ENCODE measurements at places on chromosomes 13 and 19.
A peak's percentile ranks its signal among the peaks of the same experiment; 100 is the strongest.

DNA sequence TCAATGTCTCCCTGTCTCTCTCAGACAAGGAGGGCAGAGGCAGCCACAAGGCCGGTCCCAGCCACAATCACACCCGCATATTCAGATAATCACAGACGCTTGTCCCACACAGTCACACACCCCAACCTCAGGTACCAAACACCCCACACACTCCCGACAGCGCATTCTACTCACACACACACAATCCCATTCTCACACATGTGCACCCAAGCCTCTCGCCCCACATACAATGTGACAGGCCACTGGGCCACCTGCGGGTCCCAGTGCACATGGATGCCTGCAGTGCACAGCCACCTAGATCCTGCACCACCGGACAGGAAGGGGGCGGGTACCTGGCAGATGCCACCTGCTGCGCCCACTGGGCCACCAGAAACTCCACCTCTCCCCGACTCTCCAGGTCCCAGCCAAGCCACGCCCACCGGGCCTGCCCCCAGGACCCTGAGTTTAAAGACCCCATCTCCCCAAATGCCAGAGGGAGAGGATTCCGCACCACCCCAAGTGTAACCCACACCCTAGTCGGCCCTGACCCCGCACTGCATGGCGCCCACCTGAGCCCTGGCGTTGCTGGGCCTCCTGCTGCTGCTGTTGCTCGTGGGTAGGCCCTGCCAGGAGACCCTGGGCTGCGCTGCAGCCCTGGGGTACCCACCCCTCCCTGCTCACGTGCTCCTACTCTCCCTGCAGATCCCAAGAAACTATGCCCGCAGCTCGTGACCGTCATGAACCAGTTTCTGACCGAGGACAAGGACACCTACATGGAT, 10.6 kb downstream of the SCGB2B2 start:
- DNase-seq, result no peak

DNA sequence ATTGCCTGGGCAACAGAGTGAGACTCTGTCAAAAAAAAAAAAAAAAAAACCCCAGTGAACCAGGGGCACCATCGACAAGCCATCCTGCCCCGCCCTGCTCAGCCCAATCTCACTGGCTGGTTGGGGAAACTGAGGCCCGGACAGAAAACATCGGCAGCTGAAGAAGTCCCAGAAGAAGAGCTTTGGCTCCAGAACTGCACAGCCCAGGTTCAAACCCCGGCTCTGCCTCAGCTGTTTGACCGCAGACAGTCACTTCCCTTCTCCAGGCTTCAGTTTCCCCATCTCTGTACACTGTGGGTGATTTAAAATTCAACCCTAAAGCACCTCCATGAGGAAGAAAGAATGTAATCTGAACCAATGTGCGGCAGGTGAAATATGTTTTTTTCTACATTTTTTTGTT, 9.4 kb upstream of the SEMA6B start:
- DNase-seq, result no peak

GRCh38 chr19:35905178-35905727, 2.8 kb downstream of the TYROBP start:
- DNase-seq, result no peak

DNA sequence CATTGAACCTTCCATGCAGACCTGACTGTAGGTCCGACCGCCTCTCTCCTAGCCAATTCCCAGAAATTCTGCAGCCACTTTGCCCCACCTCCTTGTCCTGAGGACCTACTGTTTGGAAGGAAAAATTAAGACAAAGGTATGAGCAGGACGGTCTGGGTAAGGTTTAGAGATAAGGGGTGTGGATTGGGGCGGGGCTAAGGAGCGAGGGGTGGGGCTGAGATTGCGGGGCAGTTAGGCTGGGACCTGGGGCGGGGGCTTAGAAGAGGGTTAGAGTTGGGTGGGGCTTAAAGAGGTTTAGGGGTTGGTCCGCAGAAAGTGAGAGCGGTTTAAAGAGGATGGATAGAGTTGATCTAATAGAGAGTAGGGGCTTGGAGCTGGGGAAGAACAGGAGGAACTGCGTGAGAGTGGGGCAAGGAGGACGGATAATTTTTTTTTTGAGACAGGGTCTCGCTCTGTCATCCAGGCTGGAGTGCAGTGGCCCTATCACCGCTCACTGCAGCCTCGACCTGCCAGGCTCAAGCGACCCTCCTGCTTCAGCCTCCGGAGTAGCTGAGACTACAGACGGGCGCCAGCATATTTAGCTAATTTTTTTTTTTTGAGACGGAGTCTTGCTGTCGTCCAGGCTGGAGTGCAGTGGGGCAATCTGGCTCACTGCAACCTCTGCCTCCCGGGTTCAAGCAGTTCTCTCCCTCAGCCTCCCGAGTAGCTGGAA, 1.7 kb upstream of the ZNF865 start:
- no peak for DNase-seq

- no peak for DNase-seq
Observed at GRCh38 chr19:19285686-19286085, 12.6 kb upstream of the TM6SF2 start.

GRCh38 chr19:11457115-11457514, 21.7 kb downstream of the PRKCSH start:
- DNase-seq, result no peak

DNA sequence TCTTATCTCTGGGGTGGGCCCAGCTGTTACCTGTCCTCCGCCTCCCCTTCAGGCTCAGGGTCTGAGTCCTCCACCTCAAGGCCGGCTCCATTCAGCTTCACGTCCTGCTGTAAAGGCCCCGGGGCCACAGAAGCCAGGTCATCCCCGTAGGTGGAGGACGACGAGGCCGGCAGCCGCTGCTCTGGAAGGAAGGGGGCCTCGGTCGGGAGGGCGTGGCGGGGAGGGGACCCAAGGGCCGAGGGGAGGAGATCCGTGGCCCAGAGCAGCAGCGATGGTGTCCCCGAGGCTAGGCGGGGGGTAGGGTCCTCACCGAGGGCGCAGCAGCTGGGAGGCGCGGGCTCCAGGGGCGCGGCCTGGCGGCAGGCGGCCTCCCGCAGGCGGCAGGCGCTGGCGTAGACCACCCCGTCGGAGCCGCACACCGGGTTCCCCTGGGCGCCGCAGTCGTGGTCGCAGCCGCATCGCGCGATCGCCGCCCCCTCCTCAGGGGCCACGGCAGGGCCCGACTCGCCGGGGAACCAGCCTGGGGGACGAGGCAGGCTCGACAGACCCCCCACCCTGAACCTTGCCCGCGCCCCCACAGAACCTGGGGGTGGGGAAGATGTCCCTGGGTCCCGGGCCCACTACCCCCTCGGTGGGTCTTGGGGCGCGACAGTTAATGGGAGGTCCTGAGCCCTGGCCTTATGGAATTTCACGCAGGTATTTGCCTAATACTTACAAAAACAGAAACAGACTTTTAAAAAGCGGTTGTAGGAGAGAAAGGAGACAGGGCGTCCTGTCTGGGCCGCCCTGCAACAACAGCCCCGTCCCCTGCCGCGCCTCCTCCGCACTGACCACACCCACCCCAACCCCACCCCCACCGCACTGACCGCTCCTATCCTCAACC, 7.6 kb downstream of the F2RL3 start:
- DNase-seq, result no peak

DNA sequence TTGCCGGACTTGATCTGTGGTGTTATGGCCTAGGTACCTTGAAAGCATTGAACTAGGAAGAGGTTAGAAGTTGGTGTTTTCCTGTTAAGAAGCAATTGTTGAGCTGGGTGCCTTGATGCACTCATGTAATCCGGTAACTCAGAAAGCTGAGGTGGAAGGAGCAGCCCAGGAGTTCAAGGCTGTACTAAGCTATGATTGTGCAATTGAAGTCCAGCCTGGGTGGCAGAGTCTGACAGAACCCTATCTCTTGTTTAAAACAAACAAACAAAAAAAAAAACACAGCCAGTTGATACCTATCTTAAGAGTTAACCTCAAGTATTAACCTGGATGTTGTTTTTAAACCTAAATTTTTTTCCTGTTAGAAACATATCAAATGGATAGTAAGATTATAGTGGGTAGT, 19.3 kb downstream of the SAFB start:
- DNase-seq, result no peak

DNA sequence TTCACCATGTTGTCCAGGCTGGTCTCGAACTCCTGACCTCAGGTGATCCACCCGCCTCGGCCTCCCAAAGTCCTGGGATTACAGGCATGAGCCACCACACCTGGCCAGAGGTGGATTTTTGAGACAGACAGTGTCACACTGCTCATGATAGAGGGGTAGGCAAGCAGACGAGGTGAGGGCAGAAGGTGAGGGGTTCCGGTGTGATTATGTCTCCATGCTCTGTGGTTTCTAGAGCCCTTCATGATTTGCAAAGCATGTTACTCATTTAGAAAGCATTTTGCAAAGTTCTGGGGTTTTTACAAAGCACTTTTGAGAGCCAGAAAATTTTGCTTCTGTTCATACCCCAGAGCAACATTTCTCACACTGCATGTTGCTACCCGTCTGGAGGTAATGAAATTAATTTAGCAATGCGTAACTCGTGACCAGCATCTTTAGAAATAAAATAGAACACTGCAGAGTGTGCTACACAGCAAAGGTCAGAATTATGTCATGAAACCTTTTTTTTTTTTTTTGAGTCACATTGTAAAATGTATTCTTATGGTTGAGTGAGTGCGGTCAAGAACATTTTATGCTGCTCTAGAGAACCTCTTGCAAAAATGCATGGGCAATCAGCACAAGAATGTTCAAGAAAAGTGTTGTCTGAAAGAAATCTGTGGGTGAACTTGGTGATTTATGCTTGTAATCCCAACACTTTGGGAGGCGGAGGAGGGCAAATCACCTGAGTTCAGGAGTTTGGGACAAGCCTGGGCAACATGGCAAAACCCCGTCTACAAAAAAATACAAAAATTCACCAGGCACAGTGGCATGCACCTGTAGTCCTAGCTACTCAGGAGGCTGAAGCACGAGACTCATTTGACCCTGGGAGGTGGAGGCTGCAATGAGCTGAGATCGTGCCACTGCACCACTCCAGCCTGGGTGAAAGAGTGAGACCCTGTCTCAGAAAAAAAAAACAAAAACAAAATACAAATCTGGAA, 58.0 kb downstream of the MAP4K1 start:
- peak; percentile 14 for DNase-seq

DNA sequence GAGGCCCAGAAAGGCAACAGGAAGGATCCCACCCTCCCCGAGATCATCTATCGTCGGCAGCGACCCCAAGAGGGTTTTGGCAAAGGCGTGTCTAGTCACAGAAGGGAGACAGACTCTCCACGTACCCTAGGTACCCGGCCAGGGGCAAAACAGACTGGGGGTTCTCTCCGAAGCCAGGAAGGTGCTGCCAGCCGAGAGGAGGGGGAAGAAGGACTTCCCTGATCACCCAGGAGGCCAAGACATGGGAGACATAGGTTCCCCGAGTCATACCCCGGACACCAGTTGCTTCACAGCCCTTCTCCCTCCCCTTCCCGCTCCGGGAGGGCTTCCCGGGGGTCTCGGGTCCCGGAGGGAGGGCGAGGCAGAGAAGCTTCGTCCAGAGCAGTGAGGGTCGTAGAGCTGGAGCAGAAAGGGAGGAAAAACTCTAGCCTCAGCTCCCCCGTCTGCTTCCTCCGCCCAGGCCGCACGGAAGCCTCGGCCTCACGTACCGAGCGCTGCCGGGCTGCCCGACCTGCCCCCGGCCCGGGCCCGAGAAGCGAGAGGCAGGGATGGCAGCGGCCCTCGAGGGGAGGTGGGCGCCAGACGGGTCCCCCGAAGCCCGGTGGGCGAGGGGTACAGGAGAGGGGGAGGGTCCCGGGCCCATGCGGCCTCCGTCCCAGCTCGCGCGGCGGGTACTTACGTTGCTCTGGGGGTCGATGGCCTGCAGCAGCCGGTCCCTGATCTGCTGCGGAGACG, 644 bp downstream of the MED26 start:
- DNase-seq, result no peak

GRCh38 chr13:72561791-72562190, 165.6 kb downstream of the MZT1 start:
- DNase-seq, result no peak

DNA sequence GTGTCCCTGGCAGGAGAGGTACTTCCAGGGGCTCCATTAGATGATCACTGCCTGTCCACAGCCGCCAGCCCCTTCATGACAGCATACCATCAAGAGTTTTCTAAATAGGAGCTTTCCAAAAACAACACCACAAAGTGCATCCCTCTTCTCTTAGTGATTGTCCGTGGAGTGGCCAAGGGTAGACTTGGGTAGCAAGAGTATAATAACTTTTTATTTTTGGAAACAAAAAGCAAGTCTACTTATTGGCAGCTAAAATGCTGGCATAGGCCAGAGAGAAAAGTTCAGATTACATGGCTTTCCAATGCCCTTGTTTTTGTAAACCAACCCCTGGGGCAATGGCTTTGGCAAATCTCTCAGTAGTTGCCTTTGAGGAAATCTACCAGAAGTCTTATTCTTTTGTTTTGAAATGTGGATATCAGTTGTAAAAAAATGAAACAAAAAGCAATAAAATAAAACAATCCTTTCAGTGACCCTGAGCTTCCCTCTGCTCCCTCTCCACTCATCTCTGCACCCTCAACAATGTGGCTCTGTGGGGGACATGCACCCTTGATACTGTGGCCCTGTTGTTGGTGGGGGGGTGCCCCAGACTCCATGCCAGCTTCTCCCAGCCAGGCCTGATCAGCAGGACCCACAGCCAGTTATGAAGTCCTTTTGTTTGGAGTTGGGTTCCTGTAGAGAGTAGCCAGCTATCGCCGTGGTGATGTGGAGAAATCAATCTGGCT, 294.1 kb downstream of the DLEU7 start:
- DNase-seq, result no peak

DNA sequence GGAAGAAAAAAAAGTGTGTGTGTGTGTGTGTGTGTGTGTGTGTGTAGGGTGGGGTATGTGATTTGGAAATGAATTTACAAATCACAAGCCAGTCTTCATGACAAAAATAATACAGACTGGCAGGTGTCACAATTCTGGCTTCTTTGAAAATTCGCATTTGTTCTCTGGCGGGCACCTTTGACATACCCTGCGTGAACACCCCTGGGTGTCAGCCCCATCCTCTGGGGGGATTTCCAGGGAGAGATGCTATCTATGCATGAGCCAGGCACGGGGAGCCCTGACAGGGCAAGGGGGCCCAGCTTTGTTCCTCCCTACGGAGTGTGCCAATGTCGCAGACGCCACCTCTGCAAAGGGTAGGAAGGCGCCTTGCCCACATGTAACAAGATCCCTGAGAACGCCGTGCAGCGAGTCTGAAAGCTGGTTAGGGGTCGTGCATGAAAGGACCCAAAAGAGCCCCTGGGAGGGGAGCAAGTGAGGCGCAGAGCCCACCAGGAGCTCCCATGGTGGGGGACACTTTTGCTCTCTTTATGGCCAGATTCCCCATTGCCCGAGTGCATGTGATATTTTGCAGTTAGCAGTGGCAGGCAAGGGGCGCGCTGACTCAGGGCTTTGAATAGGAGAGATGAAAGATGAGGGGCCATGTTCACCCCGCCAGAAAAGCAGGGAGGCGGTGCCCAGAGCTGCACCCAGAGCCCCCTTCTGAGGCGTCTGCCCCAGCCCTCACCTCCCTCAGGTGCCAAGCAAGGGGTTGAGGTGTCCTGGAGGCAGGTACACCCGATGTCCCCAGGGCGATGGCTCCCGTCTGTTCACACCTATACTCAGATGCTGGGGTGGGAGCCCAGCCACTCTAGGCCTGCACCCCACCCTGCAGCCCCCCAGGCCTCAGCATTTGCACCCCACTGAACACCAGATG, 45.3 kb downstream of the KLF2 start:
- DNase-seq, result no peak

- DNase-seq, result peak; percentile 23
Observed at GRCh38 chr19:43901395-43902390, 33.4 kb downstream of the ZNF45 start.

Measured in stimulated activated CD8-positive, alpha-beta memory T cell treated with anti-CD3 and anti-CD28 coated beads, Interleukin-4, amount 100 ng/mL, for 4 hours (primary cell).